GM04504 (cell line): ENCODE measurements at places on chromosomes 12 and 14.

GRCh38 chr14:34251662-34252061 lies 210.4 kb downstream of the SPTSSA start:
- no peak for DNase-seq

- DNase-seq, result peak; percentile 51
Measured at GRCh38 chr12:26884765-26885576, 52.0 kb upstream of the ITPR2 start.

DNA sequence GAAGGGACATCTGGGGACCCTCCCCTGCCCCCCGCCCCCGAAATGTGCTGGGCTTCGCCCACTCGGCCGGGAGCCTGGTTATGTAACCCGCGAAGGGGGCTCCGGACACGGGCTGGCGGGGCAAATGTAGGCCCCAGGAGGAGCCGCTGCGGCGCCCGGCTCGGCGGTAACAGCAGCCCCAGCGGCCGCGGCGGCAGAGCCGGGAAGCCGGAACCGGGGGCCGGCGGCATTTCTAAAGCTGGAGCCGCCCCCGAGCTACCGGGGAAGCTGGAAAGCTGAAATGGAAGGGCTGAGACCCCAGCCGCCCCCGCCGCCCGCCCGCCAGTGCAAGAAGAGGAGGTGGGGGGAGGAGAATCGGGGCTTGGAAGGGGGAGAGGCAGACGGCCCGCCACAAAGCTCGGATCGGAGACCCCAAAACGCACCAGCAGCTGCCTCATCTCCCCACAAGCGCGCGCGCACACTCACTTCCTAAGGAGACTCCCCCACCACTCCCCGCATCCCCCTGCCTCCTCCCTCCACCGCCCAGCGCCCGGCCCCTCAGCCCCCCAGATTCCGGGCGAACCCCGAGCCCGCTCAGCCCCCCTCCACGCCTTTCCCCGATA lies 1.5 kb downstream of the KDM2B start:
- DNase-seq, result no peak

- no peak for DNase-seq
Measured at GRCh38 chr12:95216711-95217376, 423 bp downstream of the FGD6 start.

DNA sequence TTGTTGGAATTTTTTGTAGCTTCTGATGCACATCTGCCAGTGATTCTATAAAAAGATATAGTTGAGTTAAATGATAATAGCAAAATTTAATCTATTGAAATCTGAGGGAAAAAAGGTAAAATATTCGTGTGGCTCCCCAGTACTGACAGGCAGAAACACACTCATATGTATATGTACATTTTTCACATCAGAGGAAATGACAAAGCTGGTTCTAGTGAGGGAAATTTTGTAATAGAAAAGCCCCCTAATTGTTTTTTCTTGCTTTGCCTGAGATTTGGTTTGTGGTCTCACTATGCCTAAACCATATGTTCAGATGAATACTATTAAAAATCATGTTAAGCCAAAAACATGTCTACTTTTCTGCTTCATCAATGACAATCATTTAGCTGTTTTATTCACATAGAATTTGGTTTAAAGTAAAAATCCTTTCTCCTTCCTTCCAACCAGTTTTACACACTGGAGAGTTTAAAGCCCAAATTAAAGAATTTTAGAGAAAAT lies 203.5 kb downstream of the ANO6 start:
- DNase-seq, result no peak

GRCh38 chr14:77495334-77495733 lies 3.3 kb downstream of the ISM2 start:
- no peak for DNase-seq

DNA sequence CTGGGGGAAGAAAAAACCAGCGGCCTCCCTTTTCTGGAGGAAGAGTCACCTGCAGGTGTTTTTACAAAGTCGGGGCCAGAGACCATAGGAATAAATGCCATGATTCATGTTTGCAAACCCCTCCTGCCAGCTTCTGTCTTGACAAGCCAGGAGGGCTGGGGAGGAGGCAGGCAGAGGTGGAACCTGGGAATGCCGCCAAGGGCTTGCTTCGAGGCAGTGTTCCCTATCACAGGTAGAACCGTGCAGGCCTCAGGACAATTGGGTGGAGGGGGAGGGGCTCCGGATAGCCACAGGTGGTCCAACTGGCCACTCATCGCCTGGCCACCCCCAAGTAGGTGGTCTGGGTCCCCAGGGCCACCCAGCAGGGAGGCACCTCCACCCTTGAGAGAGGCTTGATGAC lies 14.2 kb upstream of the DLK1 start:
- DNase-seq, result no peak

- DNase-seq, result no peak
Measured at GRCh38 chr12:124292385-124292784, 2.5 kb upstream of the RFLNA start.

DNA sequence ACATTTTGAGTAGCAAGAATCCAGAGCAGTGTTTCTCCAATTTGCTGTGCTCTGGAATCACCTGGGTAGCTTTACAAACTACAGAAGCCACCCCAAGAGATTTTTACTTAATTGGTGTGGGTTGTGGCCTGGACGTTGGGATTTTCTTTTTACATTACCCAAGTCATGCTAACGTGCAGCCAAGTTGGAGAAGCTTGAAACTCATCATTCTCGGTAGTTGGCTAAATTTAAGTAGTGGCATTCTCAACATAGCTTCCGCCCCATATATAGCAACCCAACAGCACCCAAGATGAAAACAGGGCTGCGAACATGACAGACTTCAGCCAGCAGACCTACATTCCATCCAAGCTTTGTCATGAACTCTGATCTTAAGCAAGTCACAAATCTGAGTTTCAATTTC lies 25.0 kb downstream of the DAD1 start:
- no peak for DNase-seq

- DNase-seq, result no peak
Measured at GRCh38 chr14:51504669-51505068, 147.0 kb upstream of the FRMD6 start.
